ENCODE measurements at places on chromosomes 3 and 15. TPM values are rescaled to one million over a fixed set of nuclear protein-coding genes. Genes with fewer than 3 reads are reported as not detected.

CFAP161 gene
- 0.42 TPM for polyA plus RNA-seq

PLA1A gene
- 2.7 TPM for polyA plus RNA-seq

SYNPR gene
- polyA plus RNA-seq, result not detected

ANKUB1 gene
- polyA plus RNA-seq, result not detected

ITIH3 gene
- 0.91 TPM for polyA plus RNA-seq

KCNH8 gene
- polyA plus RNA-seq, result not detected

SHC4 gene
- polyA plus RNA-seq, result 0.09 TPM

UCN2 gene
- polyA plus RNA-seq, result not detected

SLC35G2 gene
- 4.0 TPM for polyA plus RNA-seq

NDN gene
- 23.1 TPM for polyA plus RNA-seq

PARP15 gene
- polyA plus RNA-seq, result 0.79 TPM

ACOX2 gene
- 31.7 TPM for polyA plus RNA-seq

LYZL4 gene
- polyA plus RNA-seq, result not detected

TEX9 gene
- polyA plus RNA-seq, result 1.0 TPM

FAIM gene
- polyA plus RNA-seq, result 37.5 TPM

CLSTN2 gene
- 1.3 TPM for polyA plus RNA-seq

MME gene
- polyA plus RNA-seq, result 97.0 TPM

TMOD2 gene
- 28.9 TPM for polyA plus RNA-seq

CDCP1 gene
- polyA plus RNA-seq, result 1.8 TPM

USP8 gene
- polyA plus RNA-seq, result 28.3 TPM

DUOX2 gene
- 1.6 TPM for polyA plus RNA-seq

ACVR2B gene
- 0.56 TPM for polyA plus RNA-seq

ATP2B2 gene
- polyA plus RNA-seq, result 0.79 TPM

All from adipose tissue (tissue), 3 donors.